NCI-H1417 (cell line): ENCODE measurements at places on chromosomes 12 and 14.

DNA sequence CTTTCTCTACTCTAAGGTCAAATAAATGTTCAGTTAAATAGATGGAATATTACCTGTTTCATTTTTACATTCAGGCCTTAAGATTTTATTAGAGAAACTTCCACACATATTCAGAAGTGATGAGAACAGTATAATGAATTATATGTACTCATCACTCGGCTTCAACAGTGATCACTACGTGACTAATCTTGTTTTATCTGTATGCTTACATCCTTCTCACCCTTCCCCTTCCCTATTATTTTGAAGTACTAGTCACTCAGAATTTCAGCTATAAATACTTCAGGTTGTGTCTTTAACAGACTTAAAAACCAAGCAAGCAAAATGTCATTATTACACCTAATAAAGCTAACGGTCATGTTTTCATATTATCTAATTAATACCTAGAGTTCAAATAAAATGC, 34.9 kb downstream of the ETV6 start:
- no peak for DNase-seq

DNA sequence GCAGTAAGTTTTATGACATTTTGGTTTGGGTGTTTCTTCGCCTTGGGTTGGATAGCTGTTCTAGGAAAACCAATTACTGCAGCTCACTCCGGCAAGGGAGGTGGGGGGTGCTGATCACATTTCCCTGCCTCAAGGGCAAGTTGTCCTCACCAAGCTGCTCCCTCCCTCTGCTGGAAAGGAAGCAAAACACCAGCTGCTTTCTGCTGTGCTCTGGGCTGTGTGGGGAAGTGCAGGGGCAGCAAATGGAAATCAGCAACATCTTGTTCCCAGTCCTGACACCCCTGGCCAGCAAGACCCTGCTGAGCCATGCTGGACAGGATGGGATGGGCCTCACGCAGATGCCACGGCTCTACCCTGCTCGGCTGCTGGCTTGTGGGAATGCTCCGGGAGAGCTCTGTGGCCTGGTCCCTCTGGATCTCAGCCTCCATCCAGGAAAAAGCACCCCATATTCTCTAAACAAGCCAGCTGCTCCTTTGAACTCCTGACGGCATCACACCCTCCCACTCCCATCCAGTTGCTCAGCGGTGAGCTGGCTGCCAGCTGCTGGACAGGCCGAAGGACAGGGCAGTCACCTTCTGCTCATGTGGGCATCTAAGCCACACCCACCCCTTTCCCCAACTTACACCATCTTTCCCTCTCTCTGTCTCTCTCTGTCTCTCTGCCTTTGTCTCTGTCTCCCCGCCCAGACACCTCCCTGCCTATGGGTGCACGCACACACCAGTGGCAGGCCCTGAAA, 52.4 kb upstream of the EIF5 start:
- DNase-seq, result peak; percentile 27

GRCh38 chr14:101073598-101073965, 170.1 kb upstream of the RTL1 start:
- no peak for DNase-seq

- DNase-seq, result no peak
Observed at GRCh38 chr14:83253870-83254269, 1720.2 kb upstream of the SEL1L start.

GRCh38 chr12:23484238-23484637, 465.2 kb downstream of the SOX5 start:
- no peak for DNase-seq

DNA sequence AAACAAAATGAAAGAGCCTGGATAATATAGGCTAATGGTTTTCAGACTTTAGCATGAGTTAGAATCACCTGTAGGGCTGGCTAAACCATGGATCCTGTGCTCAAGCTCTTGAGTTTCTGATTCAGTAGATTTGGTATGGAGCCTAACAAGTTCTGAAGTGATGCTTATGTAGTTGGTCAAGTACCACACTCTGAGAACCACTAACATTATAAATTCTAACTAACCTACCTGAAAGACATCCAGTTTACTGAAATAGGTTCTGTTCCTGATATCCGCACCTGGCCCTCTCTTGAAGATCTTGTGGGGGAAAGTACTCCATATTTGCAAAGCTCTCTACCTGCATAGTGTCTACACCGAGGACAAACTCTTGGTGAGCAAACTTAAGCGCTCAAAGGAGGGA, 59.4 kb upstream of the VSX2 start:
- DNase-seq, result no peak

GRCh38 chr12:46358791-46359666, 13.5 kb downstream of the SLC38A2 start:
- no peak for DNase-seq

DNA sequence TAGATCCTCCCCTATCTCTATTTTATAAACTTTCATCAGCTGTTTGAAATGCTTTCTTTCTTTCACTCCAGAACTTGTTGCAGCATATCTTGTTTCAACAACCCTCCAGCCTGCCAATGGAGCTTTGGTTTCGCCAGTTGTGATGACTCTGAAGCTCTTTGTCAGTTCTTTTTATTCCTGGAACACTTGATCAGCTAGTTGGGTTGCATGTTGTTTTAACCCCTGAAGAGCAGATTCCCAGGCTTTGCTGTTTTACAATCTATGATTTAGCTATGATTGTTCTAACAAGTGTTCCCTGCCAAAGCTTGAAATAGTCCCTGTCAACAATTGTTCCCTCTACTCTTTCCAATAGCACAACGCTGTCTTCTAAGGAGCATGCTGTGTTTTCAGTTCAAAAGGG, 50.6 kb upstream of the FUT8 start:
- DNase-seq, result no peak

DNA sequence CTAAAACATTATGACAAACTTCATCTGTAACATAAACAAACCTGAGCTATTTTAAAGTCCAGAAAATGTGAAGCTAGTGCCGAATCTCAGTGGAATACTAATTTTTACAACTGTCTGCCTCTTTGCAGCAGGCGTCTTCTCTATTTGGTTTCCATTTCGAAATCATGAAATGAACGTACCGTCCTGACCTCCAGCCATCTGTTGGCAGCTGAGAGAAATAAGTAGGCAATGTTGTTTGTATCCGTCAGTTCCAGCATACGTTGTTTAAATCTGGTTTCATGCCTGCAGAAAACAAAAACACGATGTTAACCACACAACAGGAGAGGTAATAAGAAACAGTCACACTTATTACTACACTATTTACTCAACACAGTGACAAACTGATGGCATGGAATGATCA, 54.3 kb upstream of the KCNJ8 start:
- no peak for DNase-seq
